HFF-Myc (cell line): ENCODE measurements at places on chromosomes 5 and 9.

DNA sequence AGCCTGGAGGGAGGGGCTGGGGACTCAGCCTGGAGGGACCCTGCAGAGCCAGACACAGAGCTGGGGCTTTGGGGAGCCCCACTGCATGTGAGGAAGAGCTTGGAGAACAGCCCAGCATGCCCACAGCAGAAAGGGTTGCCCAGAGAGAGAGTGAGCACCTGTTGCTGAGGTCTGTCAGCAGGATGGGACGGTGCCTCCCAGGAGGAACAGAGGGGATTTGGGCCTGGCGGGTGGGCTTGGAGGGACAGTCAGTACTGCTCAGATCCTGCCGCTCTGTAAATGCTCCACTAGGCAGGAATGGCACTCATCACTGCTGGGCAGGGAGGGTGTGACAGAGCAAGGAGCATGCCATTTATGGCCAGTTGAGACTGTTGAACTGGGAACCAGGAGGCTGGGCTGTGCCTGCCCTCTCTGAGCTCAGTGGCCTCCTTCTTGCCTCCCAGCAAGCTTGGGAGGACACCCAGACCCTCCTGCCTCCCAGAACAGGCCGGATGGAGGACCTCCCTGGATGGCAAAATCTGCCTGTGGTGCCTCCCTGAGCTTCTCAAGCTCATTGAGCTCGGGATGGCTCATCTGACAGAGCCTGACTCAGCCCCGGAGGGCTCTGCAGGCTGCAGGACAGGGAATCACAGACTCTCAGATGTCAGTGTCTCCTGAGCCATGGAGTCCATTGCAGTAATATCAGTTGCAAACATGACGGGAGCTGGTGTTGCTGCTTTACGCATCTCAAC lies 786 bp upstream of the HRCT1 start:
- no peak for DNase-seq

GRCh38 chr5:10046676-10047075 lies 203.0 kb downstream of the ATPSCKMT start:
- DNase-seq = no peak

- DNase-seq = no peak
Measured at GRCh38 chr5:126364206-126364902, 58.9 kb upstream of the GRAMD2B start.

GRCh38 chr9:698276-698675 lies 143.2 kb upstream of the DMRT1 start:
- no peak for DNase-seq

- DNase-seq = no peak
Measured at GRCh38 chr5:159786901-159787691, 129.2 kb upstream of the ADRA1B start.

GRCh38 chr5:86760661-86761060 lies 142.9 kb downstream of the COX7C start:
- no peak for DNase-seq

DNA sequence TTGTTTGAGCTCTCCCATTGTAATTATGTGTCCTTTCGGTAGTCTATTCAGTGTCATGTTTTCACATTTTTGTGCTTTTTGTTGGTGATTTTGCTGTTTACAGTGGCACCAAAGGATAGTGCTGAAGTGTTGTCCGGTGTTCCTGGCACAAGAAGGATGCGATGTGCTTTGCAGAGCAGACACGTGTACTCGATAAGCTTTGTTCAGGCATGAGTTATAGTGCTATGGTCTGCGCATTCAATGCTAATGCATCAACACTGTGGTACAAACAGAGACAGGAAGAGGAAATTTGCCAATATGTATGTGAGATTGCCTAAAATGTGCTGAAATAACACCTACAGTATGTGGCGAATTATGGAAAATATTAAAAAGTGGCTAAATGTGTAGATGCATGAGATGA lies 913.4 kb upstream of the ACO1 start:
- no peak for DNase-seq

- no peak for DNase-seq
Measured at GRCh38 chr9:3768712-3769457, 243.1 kb upstream of the RFX3 start.

DNA sequence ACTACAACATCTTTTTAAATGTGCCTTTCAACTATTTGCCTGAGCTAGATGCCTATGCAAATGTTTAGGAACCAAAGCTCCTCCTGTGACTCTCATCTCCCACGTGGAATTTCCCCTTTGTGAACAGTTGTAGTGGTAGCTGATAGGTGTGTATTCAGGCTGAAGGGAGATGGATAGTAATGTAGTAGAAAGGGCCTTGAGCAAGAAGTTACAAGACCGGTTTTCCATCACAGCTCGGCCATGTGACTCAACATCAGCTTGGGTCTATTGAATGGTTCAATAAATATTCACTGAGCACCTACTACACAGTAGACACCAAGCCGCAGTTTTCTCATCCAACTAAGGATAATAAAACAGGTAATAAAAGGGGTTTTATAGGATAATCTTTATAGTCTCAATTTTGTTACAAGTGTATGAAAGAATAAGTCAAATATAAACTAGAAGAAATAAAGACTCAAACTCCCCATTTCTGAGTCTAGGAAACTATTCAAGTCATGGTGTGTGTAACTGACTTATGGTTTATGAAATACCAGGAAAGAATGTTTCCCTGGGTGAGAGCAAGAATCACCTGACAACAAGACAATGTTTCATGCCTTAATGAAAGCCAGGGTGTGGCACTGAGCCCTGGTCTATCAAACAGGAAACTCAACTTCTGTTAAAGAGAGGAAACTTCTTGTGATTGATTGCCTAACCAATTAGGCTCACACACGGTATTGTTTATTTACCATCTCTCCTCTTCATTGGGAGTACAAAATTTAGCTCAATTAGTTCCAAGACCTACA lies 187.1 kb upstream of the SPEF2 start:
- DNase-seq = no peak

DNA sequence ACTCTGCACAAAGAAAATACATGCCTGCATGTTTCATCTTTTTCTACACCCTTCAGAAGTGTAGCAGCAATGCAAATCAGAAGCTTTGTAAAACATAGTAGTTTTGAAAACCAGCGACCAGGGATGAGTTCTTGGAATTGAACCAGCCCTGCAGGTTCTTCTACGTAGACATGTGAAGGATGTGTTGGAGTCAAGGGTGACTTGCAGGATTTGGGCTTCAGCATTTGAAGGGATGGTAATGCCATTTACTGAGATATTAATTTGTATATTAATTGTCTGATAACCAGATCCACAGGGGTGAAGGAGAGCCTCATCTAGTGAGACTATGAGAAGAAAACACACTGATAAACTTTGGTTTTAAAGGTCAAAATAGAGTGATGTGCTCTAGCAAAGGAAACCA lies 72.4 kb downstream of the KIAA1958 start:
- no peak for DNase-seq

DNA sequence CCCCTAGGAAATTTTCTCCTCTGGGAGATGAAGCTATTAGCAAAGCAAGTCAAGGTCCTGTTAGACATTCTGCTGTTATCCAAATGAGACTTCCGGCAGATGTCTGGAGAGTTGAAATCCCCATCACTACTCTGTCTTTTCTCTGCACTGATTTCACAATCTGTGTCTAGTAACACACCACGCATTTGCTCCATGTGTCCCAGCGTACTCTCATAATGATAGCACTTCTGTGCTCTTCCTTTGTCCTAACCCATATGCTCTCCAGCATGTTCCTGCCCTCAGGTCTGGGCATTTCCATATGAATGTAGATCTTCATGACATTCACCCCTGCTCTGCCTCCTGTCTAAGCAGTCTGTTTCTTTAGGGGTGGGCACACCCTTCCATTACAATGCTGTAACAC lies 1949.0 kb upstream of the WWC1 start:
- no peak for DNase-seq

DNA sequence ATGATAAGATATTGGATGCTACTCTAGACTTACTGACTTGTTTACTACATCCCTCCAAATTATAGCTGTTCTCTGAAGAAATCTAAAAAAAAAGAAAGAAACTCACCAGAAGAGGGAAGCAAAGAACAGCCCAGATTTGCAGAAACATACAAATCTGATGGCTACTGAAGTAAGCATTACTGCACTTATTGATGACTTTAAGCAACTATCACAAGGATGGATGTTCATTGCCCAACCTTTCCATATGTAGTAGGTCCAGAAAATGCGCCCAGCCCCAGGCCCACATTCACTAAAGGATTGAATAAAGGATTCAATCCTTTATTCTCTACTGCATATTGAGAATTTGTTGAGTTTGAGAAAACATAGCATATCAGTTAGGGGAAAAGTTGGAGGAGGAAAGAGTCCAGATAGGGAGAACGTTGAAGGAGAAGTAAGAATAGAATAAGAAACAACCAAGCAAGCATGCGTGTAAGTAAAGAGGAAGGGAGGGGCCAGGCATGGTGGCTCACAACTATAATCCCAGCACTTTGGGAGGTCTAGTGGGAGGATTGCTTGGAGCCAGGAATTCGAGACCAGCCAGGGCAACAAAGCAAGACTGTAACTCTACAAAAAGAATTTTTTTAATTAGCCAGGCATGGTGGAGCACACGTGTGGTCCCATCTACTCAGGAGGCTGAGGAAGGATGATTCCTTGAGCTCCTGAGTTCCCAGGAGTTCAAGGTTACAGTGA lies 33.8 kb upstream of the DTWD2 start:
- no peak for DNase-seq

- no peak for DNase-seq
Measured at GRCh38 chr5:138685193-138685745, 68.0 kb upstream of the CTNNA1 start.

- no peak for DNase-seq
Measured at GRCh38 chr9:134679616-134680392, 38.2 kb downstream of the COL5A1 start.

DNA sequence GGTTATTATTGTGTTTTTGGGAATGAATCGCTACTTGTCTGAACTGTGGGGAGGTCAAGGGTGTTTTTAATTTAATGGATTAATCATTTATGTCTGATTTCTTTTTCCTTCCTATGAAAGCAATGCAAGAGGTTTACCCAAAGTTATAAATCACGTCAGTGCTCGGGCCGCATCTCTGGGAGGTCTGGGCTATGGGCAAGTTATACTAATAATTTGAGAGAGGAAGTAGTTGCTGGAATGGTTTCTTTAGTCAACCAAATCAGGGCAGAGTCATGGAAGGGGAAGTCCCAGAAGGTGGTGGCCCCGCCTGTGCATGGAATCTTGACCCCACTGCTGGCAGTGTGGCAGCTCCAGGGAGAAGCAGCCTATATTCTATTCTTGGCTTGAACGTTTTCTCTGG lies 180.2 kb downstream of the HSPA4 start:
- peak; percentile 26 for DNase-seq

- peak; percentile 88 for DNase-seq
Measured at GRCh38 chr5:120388016-120388781, 75.9 kb upstream of the PRR16 start.

DNA sequence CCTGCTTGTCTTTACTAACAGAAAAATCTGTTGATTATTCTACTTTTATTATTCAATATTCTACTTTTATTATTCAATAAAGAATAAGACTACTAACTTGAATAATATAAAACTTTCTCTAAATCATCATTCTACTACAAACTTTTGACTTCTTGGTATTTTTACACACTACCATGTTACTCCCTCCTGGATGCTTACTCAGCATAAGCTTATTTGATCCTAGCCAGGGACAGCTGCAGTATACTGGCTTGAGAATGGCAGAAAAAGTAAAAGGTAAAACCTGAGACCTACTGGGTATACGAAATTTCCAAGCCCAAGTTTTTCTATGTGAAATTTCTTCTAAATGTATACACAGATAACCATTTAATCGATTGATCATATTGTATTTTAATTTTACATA lies 26.1 kb downstream of the PGGT1B start:
- DNase-seq = no peak

DNA sequence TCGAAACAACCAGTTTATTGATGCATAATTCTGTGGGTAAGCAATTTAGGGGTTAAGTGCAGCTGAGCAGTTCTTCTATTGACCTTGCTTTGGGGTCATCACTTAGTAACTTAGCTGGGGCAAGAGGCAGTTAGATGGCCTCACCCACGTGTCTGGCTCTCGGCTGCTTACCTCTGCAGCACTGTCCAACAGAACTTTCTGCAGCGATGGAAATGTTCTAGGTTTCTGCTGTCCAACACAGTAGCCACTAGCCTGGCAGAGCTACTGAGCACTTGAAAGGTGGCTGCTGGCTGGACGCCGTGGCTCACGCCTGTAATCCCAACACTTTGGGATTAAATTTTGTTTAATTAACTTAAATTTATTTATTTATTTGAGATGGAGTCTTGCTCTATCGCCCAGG lies 13.1 kb upstream of the URM1 start:
- DNase-seq = no peak

DNA sequence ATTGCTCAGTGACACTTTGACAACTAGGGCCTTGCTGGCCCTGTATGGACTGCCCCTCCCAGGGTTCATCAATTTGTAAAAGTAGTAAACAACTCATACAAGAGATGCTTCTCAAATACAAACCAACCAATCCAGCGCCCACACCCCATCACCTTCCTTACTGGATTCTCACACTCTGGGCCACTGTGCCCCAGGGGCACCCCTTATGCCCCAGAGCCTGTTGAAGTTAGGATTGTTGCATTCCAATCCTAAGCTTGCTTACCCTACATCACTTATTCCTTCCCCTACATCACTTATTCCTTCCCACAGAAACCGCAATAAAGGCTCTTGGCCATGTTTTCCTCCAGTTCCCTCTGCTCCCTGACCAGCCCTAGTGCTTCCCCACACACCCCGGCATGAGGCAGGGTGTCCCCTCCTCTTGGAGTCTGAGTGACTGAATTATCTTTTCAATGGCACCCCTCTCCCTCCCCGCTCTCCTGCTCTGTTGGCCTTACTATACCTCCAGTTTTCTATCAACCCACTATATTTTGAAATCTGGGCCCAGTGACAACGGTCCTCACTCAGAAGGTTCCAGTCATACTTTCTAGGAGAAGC lies 182.4 kb upstream of the S1PR3 start:
- DNase-seq = no peak
